ENCODE measurements at places on chromosomes 7 and 10.

DNA sequence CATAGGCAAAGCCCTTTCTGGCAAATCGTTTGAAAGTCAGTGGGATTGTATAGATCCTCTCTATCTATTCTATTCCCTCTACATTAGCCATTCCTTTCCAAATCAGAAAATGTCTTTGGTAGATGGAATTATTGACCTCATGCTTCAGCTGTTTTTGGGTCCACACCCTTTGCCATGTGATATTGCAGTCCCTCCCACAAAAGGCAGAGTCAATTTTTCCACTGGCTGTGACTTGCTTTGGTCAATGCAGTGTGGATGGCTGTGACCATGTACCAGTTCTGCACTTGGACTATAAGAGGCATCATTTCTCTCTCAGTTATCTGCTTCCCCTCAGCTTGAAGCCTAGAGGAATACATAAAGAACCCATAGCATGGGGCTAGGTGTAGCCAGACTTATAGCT lies 332.9 kb downstream of the PTEN start:
- DNase-seq: no peak

GRCh38 chr10:36092116-36092515 lies 450.0 kb upstream of the FZD8 start:
- no peak for DNase-seq

DNA sequence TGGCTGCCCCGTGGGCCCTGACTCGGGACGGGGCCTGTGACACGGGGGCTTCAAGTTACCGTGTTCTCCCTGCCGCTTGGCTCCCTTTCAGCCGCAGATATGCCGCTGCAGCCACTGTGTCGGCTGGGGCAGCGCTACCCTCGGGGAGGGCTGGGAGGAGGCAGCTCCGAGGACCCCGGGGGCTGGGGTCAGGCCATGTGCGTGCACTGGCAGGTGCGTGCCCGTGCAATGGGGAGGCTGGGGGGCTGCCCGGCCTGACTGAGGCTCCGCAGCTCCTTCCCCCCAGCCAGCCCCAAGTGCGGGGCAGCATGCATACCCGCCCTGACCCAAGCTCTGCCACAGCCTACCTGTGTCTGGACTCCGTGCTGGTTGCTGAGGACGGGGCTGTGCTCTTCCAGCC lies 29.2 kb downstream of the KNDC1 start:
- DNase-seq: no peak

GRCh38 chr10:7950981-7951847 lies 103.3 kb upstream of the GATA3 start:
- DNase-seq: no peak

DNA sequence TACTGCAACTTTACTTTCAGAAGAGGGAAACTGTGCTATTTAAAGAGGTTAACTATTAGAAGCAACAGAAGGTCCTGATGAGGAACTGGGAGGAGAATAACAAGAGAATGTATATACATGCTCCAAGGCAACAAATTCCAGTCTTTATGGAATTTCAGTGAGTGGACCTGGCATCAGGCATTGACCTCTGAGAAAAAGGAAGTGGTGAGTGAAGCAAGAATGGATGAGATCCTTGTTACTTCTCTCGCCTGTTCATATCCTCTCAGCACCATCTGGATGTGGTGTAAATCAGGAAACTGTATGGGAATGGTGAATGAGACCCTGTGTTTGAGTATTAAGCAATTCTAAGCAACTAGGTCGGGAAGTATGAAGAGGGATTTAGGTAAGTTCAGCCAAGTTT lies 30.3 kb upstream of the KBTBD2 start:
- no peak for DNase-seq

- DNase-seq: no peak
These were observed 121.4 kb downstream of the DNAJB6 start for GRCh38 chr7:157458254-157458633.

DNA sequence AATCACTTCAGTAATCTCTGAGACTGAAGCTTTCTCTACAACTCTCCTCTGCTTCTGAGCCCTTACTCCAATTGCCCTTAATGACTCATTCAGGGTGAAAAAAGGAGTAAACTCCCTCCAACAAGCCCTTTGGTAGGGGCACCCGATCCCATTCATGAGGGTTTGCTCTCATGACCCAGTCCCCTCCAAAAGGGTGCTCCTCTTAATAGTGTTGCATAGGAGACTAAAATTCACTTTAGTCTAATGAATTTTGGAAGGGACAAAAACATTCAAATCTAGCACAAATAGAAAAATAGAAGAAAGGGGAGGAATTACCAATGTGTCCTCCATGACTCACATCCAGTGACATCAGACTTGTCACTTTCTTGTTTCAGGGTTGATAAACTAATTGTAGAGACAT lies 66.2 kb upstream of the CCNY start:
- DNase-seq: no peak

GRCh38 chr7:45404622-45405021 lies 169.5 kb upstream of the ADCY1 start:
- no peak for DNase-seq
